Foreskin fibroblast (primary cell): ENCODE measurements at places on chromosomes 1 and 21.

- no peak for DNase-seq
Observed at GRCh38 chr1:42358791-42359190, 21.8 kb upstream of the RIMKLA start.

DNA sequence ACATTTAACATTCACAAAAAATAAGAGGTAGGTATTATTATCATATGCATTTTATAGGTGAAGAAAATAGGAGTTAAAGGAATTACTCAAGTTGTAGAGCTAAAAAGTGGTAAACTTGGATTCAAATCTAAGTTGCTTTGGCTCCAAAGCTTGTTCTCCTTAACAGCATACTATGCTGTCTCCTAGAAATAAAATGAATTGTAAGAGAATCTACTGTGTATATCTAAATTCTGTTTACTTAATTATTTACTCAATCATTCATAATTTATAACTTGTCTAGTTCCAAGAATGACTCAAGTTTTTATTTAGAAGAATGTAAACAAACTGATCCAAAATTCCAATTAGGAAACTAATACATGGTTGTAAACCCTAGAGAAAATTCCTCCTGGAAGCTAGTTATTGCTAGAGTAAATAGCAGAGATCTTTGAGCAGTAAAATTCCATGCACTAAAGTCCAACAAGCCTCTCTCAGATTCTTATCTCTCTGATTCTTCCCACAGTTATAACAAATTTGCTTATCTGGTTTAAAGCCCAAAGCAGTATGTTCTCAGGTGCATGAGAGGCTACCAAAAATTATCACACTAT lies 132.5 kb upstream of the DPT start:
- DNase-seq = no peak

GRCh38 chr1:53214376-53214940 lies 6.0 kb downstream of the CZIB start:
- DNase-seq = no peak

GRCh38 chr1:183600634-183601033 lies 10.4 kb upstream of the NCF2 start:
- DNase-seq = no peak

- peak; percentile 36 for DNase-seq
Observed at GRCh38 chr21:45573452-45574035, 31.3 kb upstream of the SLC19A1 start.

- DNase-seq = no peak
Observed at GRCh38 chr1:54008876-54009275, 9.1 kb downstream of the LDLRAD1 start.

- DNase-seq = no peak
Observed at GRCh38 chr1:20632386-20632785, 872 bp upstream of the PINK1 start.

- DNase-seq = no peak
Observed at GRCh38 chr1:219988387-219988786, 57.9 kb downstream of the EPRS1 start.

DNA sequence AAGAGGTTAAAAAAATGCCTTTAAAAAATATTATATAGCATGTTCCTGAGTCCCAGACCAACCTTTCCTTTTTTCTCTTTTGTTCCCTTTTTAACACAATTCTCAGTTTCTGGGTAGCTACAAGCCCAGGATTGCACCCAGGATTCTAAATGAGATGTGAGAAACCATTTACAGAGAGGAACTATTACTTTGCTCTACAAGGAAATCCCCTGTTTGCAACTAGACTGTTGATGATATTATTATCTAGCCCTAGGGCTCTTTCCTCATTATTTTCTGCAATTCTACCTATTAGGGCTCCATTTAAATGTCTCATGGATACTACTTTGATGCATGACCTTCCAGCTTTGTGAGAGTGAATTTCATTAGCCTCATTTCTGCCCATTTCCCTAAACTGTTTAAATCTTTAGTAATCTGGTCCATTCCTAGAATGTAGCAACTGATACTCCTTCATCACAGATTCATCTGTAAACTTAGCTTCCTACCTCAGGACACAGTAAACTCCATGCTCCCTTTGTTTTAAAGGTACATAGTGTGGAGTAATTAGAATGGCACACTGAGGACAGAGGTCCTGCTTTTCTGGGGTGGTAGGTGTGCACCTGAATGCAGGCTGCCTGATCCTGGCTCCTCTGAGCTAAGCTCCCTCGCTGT lies 7.1 kb upstream of the KIF14 start:
- no peak for DNase-seq

DNA sequence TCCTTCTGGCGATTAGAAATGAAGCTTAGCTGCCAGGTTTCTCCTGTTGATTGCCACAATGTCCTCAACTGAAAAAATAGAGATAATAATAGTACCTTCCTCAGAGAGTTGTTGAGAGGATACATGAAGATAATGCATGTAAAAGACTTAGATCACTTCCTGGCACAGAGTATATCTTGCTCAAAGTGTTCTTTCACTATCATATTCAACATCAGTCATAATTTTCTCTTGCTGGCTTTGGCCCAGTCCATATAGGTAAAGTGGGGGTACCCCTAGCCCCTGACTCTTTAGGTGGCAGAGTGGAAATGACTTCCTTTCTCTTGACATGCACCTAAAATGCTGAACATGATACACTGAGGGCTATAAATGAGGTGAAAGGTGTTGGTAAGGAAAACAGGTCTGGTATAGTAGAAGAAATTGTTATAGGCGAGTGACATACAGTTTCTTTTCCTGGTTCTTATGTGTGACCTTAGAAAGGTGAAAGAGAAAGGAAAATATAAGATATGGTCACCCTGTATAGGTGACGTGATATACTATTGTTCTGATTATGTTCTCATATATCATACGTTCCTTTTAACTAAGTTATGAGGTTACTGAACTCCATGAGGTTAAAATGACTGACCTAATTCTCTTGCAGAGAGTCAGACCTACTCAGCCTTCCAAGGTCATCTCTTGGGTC lies 209.9 kb upstream of the DEPDC1 start:
- DNase-seq = no peak

GRCh38 chr1:210554382-210554781 lies 225.7 kb downstream of the HHAT start:
- no peak for DNase-seq

- DNase-seq = no peak
Observed at GRCh38 chr1:207070811-207071210, 17.7 kb downstream of the PFKFB2 start.

DNA sequence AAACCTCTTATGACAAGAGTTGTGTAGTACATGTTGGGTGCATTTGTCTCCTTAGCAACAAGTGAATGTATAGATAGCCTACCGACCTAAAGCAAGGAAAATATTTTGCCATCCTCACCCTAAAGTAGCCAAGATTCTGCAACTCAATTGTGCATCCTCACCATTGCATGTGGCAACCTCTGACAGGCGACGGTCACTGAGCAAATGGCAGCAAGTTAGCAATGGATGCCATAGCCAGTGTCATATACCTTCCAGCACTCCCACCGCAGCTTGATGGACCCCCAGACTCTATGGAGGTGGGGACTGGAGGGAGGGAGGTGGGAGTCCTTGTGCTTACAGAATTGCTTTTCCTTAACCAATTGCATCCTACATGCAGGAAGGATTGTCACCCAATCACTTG lies 17.0 kb downstream of the PROX1 start:
- DNase-seq = no peak

DNA sequence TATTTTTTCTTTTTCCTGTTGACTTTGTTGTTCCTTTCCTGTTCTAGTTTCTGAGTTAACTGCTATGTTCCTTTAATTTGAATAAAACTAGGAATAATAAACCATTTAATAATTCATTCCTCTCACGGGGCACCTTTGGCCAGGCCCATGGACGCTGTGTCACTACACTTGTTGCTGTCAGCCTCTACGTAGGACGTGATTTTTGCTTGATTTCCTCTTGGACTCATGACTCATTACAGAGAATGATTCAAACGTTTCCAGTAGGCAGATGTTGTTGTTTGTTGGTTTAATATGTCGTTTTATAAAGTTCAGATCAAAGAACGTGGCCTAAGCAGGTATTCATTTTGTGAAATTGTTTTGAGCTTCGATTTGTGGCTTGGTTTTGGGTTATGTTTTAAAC lies 9.1 kb upstream of the SLC19A1 start:
- DNase-seq = peak; percentile 75

GRCh38 chr21:38470755-38471154 lies 27.5 kb downstream of the ERG start:
- no peak for DNase-seq

DNA sequence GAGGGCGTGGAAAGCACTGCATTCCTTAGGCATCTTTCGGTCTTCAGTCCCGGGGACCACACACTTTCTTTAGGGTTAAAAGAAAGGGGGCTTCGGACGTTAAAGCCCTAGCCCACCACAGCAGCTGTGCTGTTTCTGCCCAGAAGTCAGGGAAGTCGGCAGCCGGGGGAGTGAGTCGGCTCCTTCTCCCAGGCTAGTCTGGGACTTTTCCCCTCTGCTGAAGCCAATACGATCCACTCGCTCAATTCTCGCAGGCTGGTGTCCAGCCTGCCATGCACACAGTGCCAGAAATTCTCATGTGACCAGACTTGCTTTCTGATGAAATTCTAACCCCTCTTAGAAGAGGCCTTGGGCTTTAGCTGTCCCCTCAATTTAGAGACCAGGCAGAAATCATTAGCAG lies 67.7 kb downstream of the BCAR3 start:
- DNase-seq = peak; percentile 75

DNA sequence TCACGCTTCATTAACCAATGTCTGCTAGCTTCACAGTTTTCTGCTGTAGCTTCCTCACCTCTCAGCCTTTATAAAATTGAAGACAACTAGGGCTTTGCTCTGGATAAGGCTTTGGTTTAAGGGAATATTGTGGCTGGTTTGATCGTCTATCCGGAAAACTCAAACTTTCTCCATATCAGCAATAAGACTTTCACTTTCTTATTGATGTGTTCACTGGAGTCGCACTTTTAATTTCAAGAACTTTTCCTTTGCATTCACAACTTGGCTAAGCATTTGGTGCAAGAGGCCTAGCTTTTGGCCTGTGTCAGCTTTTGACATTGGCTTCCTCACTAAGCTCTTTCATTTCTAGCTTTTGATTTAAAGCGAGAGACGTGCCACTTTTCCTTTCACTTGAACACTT lies 12.9 kb downstream of the COA6 start:
- DNase-seq = no peak

DNA sequence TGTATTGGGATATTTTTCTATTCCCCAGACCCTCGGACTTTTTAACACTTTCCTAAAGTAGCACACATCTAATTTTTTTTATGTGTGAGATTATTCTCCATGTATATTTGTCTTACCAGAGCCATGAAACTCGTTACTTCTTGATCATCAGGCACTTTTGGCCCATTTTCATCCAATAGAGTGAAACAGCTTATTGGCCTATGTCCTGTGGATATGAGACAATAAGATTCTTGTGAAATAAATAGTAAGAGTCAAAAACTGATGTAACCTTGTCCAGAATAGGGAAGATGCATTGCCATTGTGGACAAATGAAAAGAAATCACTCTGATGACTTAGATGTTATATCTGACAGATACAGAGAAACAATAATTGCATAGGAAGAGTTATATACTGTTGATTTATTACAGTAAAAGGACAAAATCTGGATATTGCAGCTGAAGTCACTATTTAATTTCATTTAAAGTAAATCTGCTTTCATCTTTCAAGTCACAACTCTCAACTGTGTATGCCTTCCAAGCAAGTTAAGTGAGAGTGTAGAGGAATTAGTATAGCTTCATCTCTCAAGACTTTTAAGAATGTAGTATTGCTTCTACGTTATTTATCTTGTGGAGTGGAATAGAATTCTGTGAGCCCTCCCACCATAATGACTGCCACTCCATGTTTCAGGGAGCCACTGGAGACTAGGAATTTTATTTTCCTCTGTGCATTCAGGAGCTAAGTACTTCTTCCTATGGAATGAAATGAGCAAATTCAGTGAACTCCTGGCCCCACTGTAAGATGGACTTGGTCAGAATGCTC lies 86.9 kb downstream of the ADAMTS1 start:
- no peak for DNase-seq

DNA sequence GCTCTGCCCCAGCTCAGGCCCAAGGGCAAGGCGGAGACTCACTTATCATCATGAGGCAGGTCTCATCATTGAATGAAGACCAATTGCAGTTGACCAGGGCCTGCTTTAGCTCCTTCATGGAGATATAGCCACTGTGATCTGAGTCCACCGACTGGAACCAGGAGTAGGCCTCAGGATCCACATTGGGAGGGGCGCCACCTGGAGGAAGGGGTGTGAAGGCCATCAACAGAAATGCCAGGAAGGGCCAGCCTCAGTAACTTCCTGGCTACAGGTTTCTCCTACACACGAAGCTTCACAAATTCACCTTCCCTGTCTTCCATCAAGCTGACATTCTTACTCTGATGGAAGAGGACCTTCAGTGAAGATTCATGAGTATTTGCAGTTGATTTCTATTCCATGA lies 11.6 kb downstream of the PEF1 start:
- no peak for DNase-seq

- no peak for DNase-seq
Observed at GRCh38 chr1:114352797-114353196, 158.2 kb downstream of the TRIM33 start.

DNA sequence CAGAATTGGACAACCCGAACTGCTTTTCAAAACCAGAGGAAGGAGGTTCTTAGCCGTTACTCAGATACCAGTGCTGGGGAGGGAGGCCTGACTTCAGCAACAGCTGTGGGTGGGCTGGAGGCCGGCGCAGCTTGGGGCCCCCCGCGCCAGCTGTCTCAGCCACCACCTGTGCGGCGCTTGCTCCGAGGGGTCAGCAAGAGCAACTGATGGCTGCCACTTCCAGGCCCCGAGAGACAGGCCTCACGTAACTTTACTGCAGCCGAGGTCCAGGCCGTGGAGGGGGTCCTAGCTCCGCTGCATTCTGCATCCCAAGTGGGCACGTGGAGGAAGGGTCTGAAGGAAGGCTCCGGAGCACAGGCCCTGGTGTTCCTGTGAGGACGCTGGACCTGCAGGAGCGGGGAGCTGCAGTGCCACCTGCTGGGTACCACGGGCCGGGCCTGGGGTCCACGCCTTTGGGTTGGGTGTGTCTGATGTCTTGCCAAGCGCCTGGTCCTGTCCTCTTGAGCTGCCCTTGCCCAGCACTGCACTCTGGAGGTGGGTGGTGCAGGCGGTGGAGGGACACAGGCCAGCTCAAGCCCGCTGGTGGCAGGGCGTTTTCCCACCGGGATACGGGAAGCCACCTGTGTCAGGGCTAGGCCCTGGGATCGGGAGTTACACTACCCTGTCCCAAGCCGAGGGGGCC lies 9.8 kb downstream of the THAP3 start:
- peak; percentile 70 for DNase-seq

DNA sequence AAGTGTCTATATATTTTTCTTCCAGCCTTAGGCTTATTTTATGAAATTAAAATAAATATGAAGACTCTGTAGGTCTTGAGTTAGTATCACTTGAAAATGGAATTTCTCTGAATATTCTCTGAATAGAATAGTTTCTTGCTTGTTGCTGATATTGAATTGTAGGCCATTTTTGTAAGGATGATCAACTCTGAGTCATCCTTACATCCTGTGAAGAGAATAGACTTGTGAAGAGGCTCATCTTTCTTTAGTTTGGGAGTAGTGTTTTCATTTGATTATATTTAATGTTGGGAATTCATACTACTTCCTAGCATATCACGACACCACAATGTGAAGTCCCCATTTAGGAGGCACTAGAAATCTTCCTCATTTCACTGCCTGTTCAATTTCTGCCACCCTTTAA lies 27.5 kb upstream of the CD1D start:
- DNase-seq = peak; percentile 38
